Activated T-helper 1 cell treated with anti-CD3 and anti-CD28 coated beads, Interleukin-2, amount 50 U/mL, for 16 hours (primary cell): ENCODE measurements at places on chromosomes 16 and 17.

DNA sequence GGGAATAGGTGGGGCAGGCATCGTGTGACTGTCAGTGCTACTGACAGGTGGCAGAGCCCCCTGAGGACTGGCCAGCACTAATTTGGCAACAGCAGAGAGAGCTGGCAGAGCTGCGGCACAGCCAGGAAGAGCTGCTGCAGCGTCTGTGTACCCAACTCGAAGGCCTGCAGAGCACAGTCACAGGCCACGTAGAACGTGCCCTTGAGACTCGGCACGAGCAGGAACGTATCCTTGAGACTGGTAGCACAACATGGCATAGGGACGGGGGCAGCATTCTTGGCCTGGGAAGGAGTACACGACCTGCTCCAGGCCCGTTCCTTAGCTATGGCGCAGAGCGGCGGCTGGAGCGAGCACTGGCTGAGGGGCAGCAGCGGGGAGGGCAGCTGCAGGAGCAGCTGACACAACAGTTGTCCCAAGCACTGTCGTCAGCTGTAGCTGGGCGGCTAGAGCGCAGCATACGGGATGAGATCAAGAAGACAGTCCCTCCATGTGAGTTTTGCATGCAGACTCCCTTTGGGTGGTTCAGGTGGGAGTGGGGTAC is 3.0 kb upstream of the NRN1L start:
- DNase-seq = no peak

DNA sequence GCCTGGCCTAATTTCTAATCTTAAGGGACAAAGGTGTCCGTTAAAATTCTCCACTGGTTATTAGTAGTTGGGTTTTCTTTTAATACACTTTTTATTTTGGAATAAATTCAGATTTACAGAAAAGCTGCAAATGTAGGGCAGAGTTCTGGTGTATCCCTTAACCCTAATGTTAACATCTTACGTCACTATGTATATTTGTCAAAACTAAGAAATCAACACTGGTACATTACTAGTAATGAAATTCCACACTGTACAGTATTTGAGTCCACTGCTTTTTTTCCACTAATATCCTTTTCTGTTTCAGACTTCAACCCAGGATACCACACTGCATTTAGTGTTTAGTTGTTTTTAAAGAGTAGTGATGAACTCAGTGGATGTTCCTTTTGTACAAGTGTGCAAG is 18.7 kb upstream of the KPNA2 start:
- DNase-seq = no peak

- DNase-seq = no peak
Measured at GRCh38 chr16:71645450-71645849, 19.5 kb downstream of the MARVELD3 start.

DNA sequence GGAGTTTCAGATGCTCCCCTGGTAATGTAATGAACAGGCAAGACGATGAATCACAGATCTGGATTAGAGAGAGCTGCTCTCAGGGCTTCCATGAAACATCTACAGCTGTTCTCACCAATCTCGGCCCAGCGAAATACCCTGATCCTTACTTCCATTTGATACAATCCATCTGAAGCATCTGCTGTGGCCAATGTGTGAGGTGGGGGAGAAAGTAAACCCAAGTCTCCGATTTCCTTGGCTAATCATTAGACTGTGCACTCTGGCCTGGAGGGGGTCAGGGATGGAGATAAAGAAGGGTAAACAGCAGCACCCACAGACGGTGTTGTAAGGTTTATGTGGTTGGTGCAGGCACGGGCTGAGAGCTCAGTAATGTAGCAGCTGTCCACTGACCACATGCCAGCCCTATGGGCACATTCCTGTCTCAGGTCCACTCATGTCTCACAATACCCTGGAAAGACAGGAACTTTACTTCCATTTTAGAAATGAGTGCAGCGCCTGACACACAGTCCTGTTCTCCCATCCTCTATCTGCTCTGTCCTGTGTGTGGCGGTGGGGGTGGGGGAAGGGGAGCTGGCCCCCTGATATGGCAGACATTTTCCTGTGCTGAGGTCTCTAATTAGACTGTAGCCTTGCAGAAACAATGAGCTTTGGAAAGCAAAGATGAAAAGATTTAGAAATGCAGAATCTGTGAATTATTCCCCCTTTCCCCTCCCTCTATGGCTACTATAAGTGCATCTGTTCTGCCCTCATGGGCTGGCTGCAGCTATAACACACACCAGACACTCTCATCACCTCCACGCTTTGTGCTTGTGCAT is 48.3 kb upstream of the ERN1 start:
- DNase-seq = no peak

DNA sequence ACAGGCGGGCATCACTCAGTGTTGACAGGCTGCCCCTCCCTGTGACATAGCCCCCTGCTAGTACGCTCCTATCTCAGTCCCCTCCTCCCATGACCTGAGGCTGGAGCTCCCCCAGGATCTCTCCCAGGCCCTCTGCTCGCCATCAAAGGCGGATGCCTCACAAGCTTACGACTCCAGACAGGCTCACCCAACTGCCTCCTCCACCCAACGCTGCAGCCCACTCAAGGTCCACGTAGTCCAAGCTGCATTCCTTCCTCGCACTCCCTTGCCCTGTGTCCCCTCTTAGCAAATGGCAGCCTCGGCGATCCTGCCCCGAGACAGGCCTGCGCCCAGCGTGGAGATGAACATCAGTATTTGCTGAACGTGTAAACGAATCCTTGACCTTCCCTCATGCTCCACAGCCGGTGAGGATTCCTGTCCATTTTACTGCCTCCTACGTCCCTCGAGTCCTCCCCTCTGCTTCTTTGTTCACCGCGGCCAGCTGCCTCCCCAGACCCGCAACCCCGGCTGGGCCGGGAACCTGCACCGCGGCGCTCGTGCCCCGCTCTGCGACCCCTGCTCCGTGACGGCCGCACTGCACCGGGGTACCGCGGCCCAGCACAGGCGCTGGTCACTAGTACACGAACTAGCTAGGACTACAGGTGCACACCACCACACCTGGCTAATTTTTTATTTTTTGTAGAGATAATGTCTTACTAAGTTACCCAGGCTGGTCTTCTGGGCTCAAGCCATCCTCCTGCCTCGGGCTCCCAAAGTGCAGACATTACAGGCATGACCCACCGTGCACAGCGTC is 838 bp upstream of the TMEM97 start:
- no peak for DNase-seq

DNA sequence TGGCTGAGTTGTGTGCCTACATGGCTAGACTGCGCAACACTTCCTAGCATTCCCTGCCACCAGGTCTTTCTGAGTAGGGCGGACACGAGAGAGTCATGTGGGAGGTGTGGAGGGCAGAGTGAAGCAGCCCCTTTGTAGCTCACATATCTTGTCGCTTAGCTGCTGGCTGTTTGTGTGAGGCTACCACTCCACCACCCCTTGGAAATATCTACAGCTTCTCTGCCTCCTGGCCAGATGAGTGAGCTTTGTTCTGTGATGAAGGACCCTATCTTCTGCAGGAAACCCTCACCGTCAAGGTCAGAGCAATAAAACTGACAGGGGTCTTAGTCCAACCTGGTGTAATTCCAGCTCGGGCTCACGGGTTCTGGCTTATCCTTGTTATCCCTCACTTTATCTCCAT is 232.1 kb upstream of the ASIC2 start:
- DNase-seq = no peak

DNA sequence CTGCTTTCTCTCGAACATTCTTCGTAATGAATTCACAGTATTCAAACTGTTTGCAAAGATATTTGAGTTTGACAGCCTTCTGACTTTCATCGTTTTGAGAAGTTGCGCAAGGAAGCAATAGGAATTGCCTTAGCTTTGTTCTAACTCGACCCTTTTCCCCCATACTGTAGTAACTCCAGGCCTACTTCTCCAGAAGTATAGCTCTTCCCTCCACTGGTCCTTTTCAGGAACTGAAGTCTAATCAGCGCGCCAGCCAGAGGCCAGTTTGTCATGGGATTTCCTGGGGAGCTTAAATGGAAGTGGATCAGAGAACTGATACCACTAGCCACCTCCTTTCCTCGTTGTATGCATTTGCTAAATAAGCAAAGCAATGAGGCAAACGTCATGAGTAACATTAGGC is 27.9 kb downstream of the CDR2 start:
- DNase-seq = no peak

- DNase-seq = no peak
Measured at GRCh38 chr16:3088450-3088849, 10.6 kb downstream of the ZSCAN10 start.

DNA sequence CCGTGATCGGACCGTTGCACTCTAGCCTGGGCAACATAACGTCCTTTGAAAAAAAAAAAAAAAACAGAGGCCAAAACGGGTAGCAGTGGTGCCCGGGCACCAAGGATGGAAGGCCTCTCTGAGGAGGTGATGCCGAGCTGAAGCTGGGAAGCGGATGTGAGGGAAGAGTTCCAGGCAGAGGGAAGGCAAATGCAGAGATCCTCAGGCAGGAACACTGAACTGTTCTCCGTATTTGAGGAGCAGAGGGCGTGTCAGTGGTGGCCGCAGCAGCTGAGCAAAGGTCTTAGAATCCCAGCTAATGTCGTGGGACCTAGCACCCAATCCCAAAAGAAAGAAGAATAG is 656 bp upstream of the KCTD13 start:
- no peak for DNase-seq

DNA sequence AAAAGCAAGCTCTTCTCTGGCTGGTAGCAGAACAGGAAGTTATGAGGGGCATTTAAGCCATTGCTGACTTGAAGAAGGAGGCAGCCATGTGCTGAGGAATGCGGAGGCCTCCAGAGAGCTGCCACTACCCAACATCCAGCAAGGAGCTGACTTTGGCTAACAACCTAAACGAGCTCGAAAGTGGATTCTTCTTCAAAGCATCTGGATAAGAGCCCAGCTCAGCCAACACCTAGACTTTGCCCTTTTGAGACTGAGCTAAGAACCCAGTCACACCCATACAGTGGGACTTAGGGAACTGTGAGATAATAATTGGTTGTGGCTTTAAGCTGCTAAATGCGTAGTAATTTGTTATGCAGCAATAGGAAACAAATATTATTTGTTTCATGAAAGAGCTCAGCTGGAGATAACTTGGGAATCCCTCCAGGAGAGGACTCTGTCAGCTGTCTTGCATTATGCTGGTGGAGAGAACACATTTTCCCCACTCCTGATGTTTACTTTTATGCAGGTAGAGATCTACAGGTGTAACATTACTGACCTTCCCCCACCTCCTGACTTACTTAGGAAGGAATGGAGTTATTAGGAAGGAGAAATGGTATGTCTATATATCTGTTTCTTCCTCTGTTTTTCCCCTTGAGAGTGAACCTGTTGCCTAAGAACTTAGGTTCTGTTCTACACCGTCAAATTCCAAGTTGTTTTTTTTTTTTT is 52.7 kb upstream of the ZNF629 start:
- DNase-seq = no peak

GRCh38 chr17:56113486-56113885 is 39.8 kb upstream of the ANKFN1 start:
- no peak for DNase-seq
